AG20443 (cell line): ENCODE measurements at places on chromosomes 6 and 20.

GRCh38 chr20:63246490-63247288, 7.6 kb downstream of the NKAIN4 start:
- DNase-seq: no peak

DNA sequence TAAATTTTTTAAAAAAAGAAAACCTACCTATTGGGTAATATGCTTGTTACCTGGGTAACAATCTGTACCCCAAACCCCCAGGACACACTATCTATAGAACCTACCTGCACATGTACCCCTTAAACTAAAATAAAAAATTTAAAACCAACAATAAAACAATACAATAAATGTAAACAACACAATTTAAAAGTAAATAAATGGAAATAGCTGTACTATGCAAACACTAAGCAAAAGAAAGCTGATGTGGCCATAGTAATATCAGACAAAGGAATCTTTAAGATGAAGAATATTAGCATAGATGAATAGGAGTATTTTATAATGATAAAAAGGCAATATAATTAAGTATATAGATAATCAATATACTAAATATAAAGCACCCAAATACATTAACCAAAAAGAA, 50.3 kb downstream of the ROS1 start:
- DNase-seq: no peak

DNA sequence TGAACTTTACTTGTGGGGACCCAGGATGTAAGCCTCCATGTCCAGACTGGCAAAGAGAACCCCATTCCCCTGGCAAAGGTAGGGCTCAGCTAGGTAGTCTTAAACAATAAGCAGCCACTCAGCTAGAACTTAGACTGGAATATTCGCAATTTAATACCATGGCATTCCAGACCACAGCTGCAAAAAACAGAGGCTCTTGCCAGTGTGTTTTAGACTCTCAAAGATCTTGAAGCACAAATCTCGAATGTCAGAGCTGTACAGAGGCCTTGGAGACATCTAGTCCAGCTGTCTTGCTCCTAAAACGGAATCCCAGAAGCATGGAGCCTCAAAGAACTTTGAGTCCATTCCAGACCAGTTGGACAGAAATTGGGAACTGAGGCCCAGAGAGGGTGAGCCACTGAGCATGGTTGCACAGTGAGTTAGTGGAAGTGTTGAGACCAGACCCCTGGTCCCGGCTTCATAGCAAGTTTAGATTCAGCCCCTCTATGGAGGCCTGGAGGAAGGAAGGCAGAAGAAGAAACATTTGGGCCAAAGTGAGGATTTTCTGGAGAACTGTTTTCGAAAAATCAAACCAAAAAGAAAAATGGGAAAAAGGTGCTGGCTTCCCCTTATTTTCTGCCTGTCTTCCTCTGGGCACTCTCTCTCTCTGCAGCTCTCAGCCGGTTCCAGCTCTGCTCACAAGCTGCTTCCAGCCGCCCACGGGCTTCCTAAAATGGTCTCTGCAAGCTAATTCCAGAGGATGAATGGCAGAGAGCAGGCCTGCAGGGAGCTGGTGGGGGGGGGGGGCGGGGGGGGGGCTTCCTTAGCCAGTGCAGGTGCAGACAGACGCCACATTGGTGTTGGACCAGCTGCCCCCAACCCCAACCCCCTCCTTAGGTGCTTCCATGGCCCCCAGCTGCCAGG, 32.4 kb downstream of the AAR2 start:
- no peak for DNase-seq

DNA sequence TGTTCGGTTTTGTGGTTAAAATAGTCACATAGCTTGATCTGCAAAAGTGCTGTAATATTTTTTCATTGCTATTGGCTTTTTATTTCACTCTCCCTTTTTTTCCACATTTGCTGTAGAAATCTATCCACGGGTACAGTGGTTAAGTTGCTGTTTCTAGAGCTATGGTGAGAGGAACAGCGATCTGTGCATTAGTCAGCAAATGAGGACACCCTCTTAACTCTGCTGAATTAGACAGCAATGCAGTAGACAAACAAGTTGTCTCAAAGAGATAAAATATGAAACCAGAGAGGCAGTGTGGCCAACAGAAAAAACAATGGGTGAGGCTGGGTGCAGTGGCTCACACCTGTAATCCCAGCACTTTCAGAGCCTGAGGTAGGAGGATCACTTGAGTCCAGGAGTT, 17.6 kb upstream of the SYNJ2 start:
- DNase-seq: no peak

GRCh38 chr20:32167552-32167951, 40.0 kb downstream of the PLAGL2 start:
- no peak for DNase-seq

GRCh38 chr6:140379919-140380318, 1005.5 kb upstream of the CITED2 start:
- peak; percentile 33 for DNase-seq

GRCh38 chr6:73985891-73986290, 289.9 kb downstream of the CD109 start:
- peak; percentile 71 for DNase-seq

- DNase-seq: no peak
Observed at GRCh38 chr6:90530882-90531281, 56.0 kb downstream of the MAP3K7 start.

DNA sequence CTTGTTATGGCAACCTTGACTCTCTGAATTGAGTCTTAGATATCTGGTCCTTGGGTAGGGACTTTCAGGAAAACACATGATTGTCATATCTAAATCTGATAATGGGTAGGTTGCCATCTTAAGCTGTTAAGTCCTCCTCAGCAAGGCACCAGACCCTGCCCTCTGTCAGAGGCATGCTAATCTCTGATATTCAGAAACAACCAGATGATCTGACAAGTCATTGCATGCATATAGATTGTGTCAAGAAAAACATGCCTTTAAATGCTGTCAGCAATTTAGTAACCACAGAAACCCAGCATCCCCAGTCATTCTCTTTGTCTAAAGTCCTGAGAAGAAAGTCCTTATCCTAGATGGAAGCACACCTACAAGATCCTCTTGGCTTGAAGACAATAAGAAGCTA, 149.1 kb downstream of the EDN1 start:
- no peak for DNase-seq

DNA sequence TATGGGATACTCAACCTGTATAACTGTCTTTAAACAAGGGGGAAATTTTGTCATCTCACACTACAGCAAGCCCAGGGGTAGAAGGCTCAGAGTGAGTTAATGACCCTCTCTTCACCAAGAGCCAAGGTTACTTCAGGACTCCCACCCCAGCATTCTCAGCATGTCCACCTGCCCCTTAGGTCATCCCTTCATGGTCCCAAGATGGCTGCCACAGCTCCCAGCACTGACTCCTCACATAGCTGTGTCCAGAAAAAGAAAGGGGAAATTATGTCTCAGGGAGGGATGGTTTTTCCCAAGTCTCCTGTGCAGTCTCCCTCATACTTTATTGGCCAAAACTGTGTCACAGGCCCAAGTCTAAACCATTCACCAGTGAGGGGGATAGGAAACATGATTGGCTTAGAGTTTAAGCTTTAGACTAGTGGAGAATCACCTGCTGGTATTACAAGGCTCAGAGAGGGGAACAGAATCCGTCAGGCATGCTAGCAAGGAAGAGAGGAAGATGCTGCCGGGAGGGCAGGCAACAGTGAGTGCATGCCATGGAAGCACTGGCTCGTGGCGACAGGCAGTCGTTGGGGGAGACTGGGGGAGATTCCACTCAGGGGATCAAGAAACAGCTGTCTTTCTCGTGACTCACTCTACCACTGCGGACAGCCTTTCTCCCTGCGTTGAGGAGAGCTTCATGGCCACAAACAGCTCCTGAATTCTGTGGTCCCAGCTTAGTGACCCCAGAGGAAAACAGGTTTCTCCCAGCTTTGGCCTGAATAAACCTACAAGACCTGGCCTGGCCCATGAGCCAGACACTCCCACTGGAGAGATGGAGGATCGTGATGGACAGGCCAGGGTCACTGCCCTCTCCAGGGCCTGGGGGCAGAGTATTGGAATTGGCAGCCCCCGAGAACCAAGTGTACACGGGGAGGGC, 37.2 kb downstream of the HM13 start:
- DNase-seq: no peak

DNA sequence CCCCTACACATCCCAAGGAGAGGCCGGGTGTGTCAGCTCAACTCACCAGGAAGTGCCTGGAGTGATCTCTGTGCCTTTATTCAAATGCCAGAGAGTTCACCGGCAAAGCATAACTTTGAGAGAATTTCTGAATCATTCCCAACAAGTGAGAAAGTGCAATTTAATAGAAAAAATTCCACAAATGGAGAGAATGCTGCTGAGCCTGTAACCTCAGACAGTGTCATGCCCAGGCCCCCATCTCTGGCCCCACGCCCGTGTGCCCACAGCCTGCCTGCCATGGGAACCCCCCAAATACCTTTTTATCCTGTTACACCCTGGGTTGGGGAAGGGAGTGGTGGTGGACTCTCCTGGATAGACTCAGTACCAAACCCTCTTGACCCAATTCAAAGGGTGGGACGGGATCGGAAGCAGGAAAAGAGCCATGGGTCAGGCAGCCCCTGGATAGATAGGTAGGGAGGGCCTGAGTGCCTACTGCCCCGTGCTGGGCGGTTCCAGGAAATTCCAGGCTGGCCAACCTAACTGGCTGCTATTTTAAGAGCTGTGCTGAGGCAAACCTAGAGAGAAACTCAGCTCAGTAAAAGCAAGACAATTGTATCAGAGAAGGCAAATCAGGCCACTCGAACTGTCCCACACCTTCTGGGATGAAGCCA, 179.0 kb upstream of the FOXA2 start:
- DNase-seq: peak; percentile 44

GRCh38 chr20:38231531-38232121, 28.9 kb downstream of the KIAA1755 start:
- peak; percentile 56 for DNase-seq

GRCh38 chr6:142353690-142354089, 51.9 kb downstream of the ADGRG6 start:
- no peak for DNase-seq

GRCh38 chr6:13428583-13429405, 58.6 kb downstream of the GFOD1 start:
- DNase-seq: no peak
